ENCODE measurements at places on chromosomes 2 and 18. TPM values are rescaled to one million over a fixed set of nuclear protein-coding genes. Genes with fewer than 3 reads are reported as not detected.

DNA sequence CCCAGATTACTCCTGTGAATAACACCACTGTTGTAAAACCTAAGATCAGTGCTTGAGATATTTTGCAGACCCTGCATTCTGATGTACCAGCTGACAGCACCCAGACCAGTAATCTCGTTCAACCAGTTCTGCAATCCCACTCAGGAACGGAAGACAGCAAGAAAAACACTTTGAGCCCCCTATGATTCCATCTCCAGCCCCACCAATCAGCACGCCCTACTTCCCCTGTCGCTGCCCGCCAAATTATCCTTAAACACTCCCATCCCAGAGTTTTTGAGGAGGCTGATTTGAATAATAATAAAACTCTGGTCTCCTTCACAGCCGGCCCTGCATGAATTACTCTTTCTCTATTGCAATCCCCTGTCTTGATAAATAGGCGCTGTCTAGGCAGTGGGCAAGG lies 173.9 kb upstream of the CDH2 start:
- no peak overlapping the region for H3K4me3 ChIP-seq
- no peaks in the 10 kb centered on the region for H3K4me1 ChIP-seq
- no peak for DNase-seq
- no peaks in the 10 kb centered on the region for H3K36me3 ChIP-seq
- H3K27ac ChIP-seq, result no peak overlapping the region

- H3K27me3 ChIP-seq, result peaks cover 38% of the 10 kb centered on the region
- H3K4me1 ChIP-seq, result peaks cover 9% of the 10 kb centered on the region
- H3K4me3 ChIP-seq, result no peak overlapping the region
- DNase-seq, result no peak
- peaks cover 6% of the 10 kb centered on the region for H3K36me3 ChIP-seq
These were observed 114.0 kb downstream of the CYP26B1 start for GRCh38 chr2:72033636-72034035.

DNA sequence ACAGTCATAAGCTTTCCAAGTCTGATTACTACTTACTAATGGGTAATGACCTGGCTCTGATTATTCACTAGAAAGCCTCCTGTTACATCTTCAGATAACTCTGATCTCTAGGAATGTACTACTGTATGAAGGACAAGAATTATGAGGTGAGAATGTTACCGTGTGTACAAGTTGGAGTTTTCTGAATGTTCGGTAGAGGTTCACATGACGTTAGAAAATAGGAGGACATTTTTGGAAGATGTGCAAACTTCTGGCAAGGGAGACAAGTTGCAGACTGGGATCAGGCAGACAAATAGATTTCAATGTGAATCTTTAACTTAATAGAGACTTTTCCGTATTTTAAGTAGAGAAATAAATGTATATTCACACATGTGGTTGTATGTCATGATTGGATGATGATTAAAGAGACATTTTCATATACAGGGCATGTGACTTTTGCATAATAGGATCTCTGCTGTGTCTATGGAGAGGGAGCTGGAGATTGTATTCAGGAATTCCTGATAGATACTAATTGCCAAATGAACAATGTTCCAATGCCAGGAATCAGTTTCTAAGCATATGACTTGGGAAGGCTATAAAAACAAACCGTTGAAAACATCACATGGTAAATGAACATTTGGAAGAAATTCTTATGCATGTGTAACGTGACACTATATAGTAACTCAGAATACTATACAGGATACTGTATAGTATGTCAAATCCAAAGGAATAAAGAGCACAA lies 1695.8 kb upstream of the PIK3C3 start:
- DNase-seq, result no peak
- H3K27me3 ChIP-seq, result no peaks in the 10 kb centered on the region
- H3K27ac ChIP-seq, result no peak overlapping the region
- H3K4me1 ChIP-seq, result peaks cover 7% of the 10 kb centered on the region

- peaks cover 22% of the 10 kb centered on the region for H3K36me3 ChIP-seq
- H3K4me1 ChIP-seq, result peaks cover 32% of the 10 kb centered on the region
- H3K27ac ChIP-seq, result no peak overlapping the region
- H3K27me3 ChIP-seq, result no peaks in the 10 kb centered on the region
- peak overlapping the region; percentile 59 for H3K4me3 ChIP-seq
- peak; percentile 78 for DNase-seq
These were observed 44.3 kb downstream of the SERTAD2 start for GRCh38 chr2:64609227-64609941.

- no peaks in the 10 kb centered on the region for H3K27me3 ChIP-seq
- DNase-seq, result peak; percentile 15
- H3K27ac ChIP-seq, result peak overlapping the region; percentile 30
- no peak overlapping the region for H3K4me3 ChIP-seq
- H3K4me1 ChIP-seq, result peaks cover 50% of the 10 kb centered on the region
These were observed 76.7 kb downstream of the RND3 start for GRCh38 chr2:150410809-150411208.

DNA sequence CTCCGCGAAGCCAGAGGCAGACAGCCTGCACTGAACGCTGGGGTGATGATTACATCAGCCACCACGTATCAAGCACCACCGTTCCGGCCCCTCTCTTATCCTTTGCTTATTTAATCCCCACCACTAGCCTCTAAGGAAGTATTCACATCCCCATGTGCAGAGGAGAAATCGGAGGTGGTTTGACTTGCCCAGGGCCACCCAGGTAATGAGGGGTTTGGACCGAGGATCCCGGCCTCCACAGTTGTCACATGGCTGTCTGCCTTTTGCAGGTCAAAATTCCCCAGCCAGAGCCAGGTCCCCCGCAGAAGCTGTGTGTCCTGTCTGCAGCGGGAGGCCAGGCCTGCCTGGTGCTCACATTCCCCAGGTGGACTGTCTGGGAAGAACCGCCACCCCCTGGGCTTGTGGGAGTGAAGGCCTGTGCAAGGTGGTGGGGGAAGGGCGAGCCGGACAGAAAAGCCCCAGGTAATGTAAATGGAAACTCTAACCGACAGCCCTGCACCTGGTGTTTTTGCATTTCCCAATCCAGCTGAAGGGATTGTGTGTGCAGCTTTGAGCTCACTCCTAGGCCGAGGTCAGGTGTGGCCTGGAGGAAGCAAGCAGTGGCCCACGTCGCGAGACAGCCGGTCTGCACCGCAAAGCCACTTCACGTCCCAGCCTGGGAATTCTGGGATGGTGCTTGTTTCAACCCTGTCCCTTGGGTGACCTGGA lies 108.5 kb upstream of the ID2 start:
- DNase-seq, result no peak
- H3K36me3 ChIP-seq, result no peaks in the 10 kb centered on the region
- H3K4me3 ChIP-seq, result no peak overlapping the region
- H3K4me1 ChIP-seq, result peaks cover 14% of the 10 kb centered on the region

DNA sequence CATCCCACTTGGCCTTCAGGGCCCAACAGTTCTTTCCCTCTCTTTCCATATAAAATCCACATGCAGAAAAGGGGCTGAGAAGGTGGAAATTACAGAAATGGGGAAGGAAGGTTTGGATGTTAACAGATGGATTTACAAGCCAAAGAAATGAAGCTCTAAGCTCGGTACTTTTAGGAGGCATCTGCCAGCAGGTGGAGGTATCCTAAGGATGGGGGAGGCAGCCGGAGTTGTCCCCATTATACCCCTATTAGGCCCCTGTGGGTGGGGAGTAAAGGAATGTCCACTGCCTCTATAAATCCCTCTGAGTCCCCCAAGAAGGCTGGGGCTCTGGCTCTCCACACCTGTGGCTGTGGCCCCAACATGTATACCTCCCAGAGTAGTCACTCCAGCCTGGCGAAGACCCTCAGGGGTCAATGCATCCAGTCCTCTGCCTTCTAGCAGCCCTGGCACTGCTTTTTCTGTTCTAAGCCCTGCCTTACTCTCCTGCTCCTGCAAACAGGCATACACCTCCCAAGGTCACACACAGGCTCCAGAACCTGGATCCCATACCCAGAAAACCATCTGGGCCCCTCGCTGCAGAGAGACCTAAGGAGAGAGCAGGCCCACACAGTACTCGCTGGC lies 1.2 kb downstream of the FBXO41 start:
- peaks cover 5% of the 10 kb centered on the region for H3K4me1 ChIP-seq
- H3K4me3 ChIP-seq, result peak overlapping the region; percentile 62
- H3K27ac ChIP-seq, result no peak overlapping the region
- H3K27me3 ChIP-seq, result peaks cover 25% of the 10 kb centered on the region
- peaks cover 7% of the 10 kb centered on the region for H3K36me3 ChIP-seq

DNA sequence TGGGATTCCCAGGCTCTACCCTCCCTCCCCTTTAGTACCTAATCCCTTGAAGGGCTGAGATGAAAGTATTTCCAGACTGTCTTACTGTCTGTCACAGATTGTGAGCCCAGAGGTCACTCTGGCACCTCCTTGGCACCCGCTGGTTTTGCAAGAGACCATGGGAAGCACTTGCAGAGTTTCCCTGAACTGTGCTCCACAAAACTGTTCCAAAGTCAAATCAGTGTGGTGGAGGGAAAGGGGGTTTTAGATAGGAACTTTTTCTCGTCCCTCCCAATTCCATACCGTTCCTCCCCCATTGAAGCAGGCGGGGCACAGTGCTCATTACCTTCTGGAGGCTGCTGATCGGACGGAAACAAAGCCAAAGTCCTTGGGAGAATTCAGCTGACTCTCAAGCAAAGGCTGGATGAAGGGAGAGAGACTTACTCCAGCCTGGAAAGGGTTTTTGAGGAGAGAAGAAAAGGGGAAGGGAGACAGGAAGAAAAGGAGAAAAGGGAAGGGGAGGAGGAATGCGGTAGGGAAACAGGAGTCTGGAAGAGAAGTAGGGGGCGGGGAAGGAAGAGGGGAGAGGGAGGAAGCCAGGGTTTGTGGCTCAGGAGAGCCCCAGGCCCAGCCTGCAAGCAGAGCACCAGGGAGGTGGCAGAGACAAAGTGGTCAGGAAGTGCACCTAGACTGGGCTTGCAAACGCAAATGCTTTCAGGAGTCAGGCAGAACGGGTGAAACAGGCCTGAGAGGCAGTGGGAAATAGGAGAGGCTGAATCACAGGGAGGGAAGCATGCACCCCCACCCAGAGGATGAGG lies 88.4 kb upstream of the SP3 start:
- H3K27ac ChIP-seq, result peak overlapping the region; percentile 17
- no peaks in the 10 kb centered on the region for H3K36me3 ChIP-seq
- no peak overlapping the region for H3K4me3 ChIP-seq

- H3K27ac ChIP-seq, result peak overlapping the region; percentile 64
- peaks cover 35% of the 10 kb centered on the region for H3K4me1 ChIP-seq
- H3K36me3 ChIP-seq, result peaks cover 16% of the 10 kb centered on the region
- H3K4me3 ChIP-seq, result peak overlapping the region; percentile 81
- no peaks in the 10 kb centered on the region for H3K27me3 ChIP-seq
- DNase-seq, result peak; percentile 22
These were observed 19.5 kb upstream of the CXXC1 start for GRCh38 chr18:50306944-50307343.

GRCh38 chr18:28041366-28041765 lies 135.6 kb downstream of the CDH2 start:
- no peak overlapping the region for H3K27ac ChIP-seq
- no peaks in the 10 kb centered on the region for H3K36me3 ChIP-seq
- no peaks in the 10 kb centered on the region for H3K27me3 ChIP-seq
- H3K4me1 ChIP-seq, result peaks cover 8% of the 10 kb centered on the region
- no peak overlapping the region for H3K4me3 ChIP-seq
- no peak for DNase-seq

DNA sequence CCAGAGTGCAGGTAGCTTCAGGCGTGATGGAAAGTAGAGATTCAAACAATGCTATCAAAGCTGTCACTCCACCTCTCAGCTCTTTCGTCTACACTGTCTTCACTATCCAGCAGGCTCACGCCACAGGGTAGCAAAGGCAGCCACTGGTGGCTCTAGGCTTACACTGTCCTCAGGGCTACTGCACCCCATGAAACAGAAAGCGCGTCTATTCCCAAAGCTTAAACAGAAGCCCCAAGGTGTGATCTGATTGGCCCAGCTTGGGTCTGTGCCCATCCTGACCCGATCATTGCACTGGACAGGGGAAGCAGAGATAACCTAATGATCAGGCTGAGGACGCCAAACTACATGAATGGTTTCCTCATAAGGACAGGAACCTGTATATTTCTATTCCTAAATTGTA lies 100.1 kb downstream of the PDCL3 start:
- no peak overlapping the region for H3K4me3 ChIP-seq
- DNase-seq, result no peak
- H3K27me3 ChIP-seq, result peaks cover 3% of the 10 kb centered on the region
- no peaks in the 10 kb centered on the region for H3K4me1 ChIP-seq

DNA sequence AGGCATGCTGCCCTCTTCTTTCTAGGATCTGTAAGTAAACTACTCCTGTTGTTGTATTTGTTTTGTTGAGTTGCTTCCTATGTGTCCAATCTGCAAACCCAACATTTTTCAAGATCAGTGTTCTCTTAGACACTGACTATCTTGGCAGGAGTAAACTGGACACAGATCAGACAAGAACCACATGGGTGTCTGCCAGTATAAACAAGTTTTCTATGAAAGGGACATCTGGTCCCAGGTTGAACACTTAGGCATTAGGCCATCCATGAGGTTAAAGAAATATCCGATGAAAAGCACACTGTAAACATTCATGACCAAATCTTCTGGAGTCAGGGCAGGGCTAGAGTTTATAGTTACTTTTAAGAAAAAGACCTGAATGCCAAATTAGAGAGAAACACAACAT lies 441.8 kb downstream of the NYAP2 start:
- H3K27me3 ChIP-seq, result no peaks in the 10 kb centered on the region
- H3K27ac ChIP-seq, result no peak overlapping the region
- no peaks in the 10 kb centered on the region for H3K36me3 ChIP-seq
- H3K4me1 ChIP-seq, result peaks cover 8% of the 10 kb centered on the region
- H3K4me3 ChIP-seq, result no peak overlapping the region

DNA sequence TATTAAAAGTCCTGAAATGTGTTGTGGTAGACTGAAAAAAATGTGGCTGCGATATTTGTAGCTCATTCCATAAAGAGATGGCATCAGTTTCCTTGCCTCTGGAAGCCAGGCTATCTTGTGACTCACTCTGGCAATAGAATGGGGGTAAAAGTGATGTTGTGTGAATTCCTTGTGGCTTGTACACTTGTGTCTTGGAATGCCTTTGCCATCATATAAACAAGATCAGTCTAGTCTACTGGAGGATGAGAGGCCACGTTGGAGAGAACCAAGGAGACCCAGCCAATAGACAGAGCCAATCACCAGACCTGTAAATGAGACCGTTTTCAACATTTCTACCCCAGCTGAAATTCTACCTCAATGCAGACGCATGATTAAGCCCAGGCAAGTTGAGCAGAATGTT lies 254.1 kb downstream of the TRIB2 start:
- no peaks in the 10 kb centered on the region for H3K27me3 ChIP-seq
- no peaks in the 10 kb centered on the region for H3K4me1 ChIP-seq
- no peak for DNase-seq
- H3K4me3 ChIP-seq, result no peak overlapping the region

The NEU2 gene
- total RNA-seq, result not detected

The ATOH8 gene
- 0.47 TPM for total RNA-seq

The TEKT4 gene
- not detected for total RNA-seq

The DPP4 gene
- total RNA-seq, result 27.6 TPM
